ENCODE measurements at places on chromosomes 2 and 18.

DNA sequence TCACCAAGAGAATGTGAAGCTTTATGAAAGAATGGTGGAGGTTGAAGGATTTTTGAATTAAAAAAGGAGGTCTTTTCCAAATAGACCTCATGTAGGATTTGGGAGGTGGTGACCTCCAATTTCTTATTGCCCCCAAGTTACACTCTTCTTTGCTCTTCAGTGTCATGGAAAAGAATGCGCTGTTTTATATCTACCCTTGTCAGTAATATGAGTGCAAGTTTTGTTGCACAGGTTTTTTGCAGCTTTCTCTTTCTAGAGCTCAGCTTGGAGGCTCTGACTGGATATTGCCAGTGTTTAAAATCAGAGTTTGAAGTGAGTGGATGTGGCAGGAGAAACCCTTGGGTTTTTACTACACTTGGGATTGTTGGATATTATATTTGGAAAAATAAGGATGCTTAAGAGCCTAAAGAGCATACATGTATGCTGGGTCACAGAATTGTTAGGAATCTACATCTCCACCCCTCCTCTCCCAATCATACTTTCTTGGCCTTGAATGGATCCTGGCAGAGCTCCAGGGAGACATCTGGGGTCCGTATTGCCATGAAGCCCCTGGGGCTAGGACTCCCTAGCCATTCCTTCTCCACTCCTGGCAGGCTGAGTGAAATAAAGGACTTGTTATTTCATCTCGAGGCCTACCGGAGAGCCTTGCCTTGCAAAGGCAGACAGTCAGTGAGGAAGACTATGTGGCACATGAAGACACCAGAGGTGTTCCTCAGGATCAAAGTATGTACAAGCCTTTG is 43.8 kb downstream of the APOB start:
- no peak for DNase-seq

DNA sequence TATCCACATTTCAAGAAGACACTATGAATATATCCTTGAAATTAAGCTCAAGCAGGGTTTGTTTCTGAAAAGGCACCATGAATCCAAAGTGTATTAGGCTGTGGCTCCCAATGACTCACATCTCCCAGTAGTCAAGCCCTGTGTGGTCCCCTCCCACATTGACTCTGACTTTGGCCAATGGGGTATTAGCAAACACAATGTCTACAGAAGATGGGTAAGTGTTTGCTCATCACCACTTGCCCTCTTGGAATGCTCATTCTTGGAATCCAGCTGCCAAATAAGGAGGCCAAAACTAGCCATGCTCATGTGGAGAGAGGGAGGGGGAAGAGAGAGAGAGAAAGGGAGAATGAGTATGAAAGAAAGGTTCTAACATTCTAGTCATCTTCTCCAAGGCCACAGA is 490.0 kb downstream of the TXNL1 start:
- no peak for DNase-seq

- DNase-seq: no peak
Observed at GRCh38 chr18:5197461-5197860, 404 bp upstream of the AKAIN1 start.

- no peak for DNase-seq
Observed at GRCh38 chr2:214747992-214748391, 61.5 kb downstream of the BARD1 start.

- DNase-seq: no peak
Observed at GRCh38 chr2:69992310-69993047, 31.0 kb upstream of the ASPRV1 start.

All from bone marrow (tissue), 2 donors.